Activated T-cell treated with anti-CD3 and anti-CD28 coated beads, Interleukin-2, amount 50 U/mL, for 4 hours (primary cell): ENCODE measurements at places on chromosomes 16 and 17. TPM values are rescaled to one million over a fixed set of nuclear protein-coding genes. Genes with fewer than 3 reads are reported as not detected.

GRCh38 chr17:79851461-79851817 lies 12.2 kb upstream of the CBX4 start:
- DNase-seq, result no peak

- peak; percentile 38 for DNase-seq
These were observed at the start of gene CCL5 for GRCh38 chr17:35879773-35880654. TSS of gene CCL5 (minus strand) at chr17:35880360.

- no peak for DNase-seq
These were observed 893 bp downstream of the GINS2 start for GRCh38 chr16:85687651-85688471.

GRCh38 chr16:19130852-19131824 lies 17.4 kb downstream of the ITPRIPL2 start:
- no peak for DNase-seq

The OTOP2 gene
- total RNA-seq, result not detected

The CPHXL2 gene
- total RNA-seq, result not detected
